Panc1 (cell line): ENCODE measurements at places on chromosomes 7 and 10. TPM values are rescaled to one million over a fixed set of nuclear protein-coding genes. Genes with fewer than 3 reads are reported as not detected.
A peak's percentile ranks its signal among the peaks of the same experiment; 100 is the strongest.

- 0 out of 2 replicates have a peak, but pooled peaks cover 9% of the 10 kb centered on the region for H3K4me1 ChIP-seq
- no peak for DNase-seq
- no peak overlapping the region for H3K4me3 ChIP-seq
- no peaks in the 10 kb centered on the region for H3K27me3 ChIP-seq
Measured at GRCh38 chr7:151551820-151552219, 32.1 kb upstream of the RHEB start.

DNA sequence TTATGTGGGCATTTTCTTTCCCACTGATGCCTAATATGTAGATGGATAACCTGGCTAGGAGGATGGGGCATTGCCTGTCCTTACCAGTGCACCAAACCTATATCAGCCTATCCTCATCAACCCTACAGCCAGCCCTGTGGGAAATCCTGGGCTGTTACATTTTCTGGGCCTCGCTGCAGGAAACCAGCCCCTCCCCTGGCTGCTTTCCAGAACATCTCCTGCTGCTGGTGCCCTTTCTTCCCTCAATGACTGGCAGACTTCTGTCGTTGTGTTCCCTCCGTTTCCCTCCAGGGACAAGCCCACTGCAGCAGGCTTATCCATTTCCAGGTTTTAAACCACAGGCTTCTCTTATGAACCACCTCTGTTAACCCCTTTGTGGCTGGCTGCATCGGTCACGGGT is 486.1 kb upstream of the COBL start:
- H3K36me3 ChIP-seq = no peaks in the 10 kb centered on the region
- no peaks in the 10 kb centered on the region for H3K4me1 ChIP-seq
- H3K27me3 ChIP-seq = no peaks in the 10 kb centered on the region
- DNase-seq = no peak
- no peak overlapping the region for H3K4me3 ChIP-seq
- H3K27ac ChIP-seq = no peak overlapping the region

The CADPS2 gene
- total RNA-seq = 1.6 TPM

DNA sequence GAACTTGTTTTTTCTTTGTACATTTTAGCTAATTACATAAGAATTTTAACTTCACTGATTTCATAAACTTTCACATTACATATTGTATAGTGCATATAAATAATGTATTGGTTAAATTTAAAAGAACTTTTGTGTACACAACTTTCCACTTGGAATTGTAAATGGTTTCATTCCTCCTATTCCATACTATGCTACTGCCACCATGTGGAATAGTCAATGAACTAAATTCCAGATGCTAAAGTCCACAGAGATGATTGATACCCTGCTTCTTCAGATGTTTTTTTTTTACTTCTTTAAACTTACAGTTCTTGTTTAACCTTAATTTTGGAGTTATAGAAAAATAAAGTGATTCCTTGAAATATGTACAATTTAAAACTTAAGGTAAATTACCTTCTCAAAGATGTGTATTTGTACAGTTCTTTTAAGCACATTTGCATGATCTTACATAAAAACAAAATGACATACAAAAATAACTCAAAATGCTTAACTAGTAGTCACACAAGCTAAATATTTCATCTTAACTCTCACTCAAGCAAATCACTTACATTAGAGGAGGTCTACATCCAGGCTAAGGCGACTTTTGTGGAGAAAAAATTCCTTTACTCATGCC is 247.6 kb upstream of the HGF start:
- H3K27me3 ChIP-seq = no peaks in the 10 kb centered on the region
- DNase-seq = peak; percentile 38
- H3K4me1 ChIP-seq = no peaks in the 10 kb centered on the region
- no peak overlapping the region for H3K4me3 ChIP-seq
- no peak overlapping the region for H3K27ac ChIP-seq

DNA sequence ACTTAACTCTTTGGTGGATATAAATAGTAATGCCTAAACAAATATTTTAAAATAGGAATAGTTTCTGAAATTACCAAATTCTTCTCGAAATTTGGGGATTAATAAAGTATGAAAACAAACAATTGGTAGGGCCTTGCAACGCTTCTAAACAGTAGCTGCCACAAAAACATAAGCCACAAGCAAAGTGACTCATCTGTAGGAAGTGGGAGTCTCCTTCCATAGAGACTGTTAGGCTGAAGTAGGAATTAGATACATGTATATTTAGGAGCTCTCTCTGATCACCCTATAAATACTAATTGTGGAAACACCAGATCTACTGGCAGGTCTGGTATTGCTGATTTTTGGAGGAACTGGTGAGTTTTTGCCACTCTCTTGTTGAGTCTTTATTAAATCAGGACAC is 5.7 kb upstream of the LMOD2 start:
- no peak overlapping the region for H3K4me3 ChIP-seq
- DNase-seq = no peak

GRCh38 chr10:71526653-71527052 is 129.9 kb downstream of the CDH23 start:
- H3K27me3 ChIP-seq = peaks cover 12% of the 10 kb centered on the region
- H3K27ac ChIP-seq = no peak overlapping the region
- no peak for DNase-seq
- no peaks in the 10 kb centered on the region for H3K4me1 ChIP-seq
- H3K36me3 ChIP-seq = no peaks in the 10 kb centered on the region

DNA sequence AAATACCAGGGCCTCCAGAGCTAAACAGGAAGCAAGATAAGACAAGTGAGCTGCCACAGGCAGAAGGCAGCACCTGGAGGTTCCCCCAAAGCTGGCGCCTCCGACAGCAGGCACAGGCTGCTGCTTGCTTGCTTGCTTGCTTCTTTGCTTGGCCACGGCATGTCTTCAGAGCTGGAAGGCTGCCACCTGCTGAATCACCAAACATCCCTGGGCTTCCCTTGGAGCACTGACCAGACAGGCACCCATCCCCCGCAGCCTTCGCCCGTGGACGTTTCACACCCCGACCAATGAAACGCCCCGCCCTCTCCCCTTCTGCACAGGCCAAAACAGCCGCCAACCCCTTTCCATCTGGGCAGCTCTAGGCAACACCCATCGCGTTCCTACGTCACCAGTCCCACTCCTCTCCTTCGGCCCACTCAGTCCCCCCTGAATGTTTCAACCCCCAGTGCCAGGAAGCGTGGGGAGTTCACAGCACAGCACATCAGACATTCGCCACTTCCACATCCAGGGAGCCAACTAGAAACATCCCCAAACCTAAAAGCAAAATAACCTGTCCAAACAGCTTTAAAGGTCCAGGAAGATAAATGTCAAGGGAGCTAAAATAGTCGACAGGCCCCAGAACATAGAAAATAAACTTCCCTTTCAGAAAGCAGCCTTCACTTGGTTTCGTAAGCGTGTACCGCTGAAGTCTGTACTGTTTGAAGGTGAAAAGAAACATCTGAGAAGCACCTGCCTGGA is 1.6 kb downstream of the SGMS1 start:
- peaks cover 28% of the 10 kb centered on the region for H3K4me1 ChIP-seq
- H3K27ac ChIP-seq = peak overlapping the region; percentile 74
- peak overlapping the region; percentile 93 for H3K4me3 ChIP-seq
- H3K36me3 ChIP-seq = no peaks in the 10 kb centered on the region; the same call in 1 of the 2 replicates
- H3K27me3 ChIP-seq = no peaks in the 10 kb centered on the region
- peak; percentile 72 for DNase-seq

DNA sequence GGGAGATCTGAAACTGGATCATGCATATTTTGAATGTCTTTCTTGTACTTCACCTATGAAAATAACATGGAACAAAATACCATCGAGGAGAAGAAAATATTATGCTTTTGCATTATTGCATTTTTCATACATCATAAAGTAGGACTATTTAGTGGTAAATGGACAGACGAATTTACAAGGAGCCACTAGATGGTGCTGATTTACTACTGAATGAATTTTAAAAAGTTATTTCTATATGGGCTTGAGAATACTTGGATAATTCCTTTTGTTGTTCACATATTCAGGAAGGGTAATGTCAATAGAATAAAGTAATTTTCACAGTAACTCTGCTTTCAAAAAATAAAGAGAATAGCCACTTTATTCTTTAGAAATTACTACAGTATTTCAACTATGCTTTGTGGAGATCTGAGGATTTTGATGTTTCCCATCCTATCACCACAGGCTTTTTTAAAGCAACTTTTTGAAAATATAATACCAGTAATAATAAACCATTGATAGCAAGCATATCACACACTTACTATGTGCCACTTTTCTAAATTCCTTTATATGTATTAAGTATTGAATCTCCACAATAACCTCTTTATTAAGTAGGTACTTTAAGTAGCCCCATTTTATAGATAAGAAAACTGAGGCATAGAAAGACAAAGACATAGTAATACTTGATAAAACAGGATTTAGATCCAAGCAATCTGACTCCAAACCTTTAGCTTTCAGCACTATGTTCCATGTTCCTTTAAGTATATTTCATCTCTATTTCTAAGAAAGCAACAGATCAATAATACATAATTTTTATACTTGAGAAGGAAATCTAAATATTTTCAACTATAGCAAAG is 38.6 kb downstream of the NEBL start:
- H3K27me3 ChIP-seq = no peaks in the 10 kb centered on the region
- H3K4me3 ChIP-seq = no peak overlapping the region
- H3K4me1 ChIP-seq = no peaks in the 10 kb centered on the region
- DNase-seq = peak; percentile 7
- no peak overlapping the region for H3K27ac ChIP-seq
- H3K36me3 ChIP-seq = no peaks in the 10 kb centered on the region

The ASB15 gene
- total RNA-seq = not detected

DNA sequence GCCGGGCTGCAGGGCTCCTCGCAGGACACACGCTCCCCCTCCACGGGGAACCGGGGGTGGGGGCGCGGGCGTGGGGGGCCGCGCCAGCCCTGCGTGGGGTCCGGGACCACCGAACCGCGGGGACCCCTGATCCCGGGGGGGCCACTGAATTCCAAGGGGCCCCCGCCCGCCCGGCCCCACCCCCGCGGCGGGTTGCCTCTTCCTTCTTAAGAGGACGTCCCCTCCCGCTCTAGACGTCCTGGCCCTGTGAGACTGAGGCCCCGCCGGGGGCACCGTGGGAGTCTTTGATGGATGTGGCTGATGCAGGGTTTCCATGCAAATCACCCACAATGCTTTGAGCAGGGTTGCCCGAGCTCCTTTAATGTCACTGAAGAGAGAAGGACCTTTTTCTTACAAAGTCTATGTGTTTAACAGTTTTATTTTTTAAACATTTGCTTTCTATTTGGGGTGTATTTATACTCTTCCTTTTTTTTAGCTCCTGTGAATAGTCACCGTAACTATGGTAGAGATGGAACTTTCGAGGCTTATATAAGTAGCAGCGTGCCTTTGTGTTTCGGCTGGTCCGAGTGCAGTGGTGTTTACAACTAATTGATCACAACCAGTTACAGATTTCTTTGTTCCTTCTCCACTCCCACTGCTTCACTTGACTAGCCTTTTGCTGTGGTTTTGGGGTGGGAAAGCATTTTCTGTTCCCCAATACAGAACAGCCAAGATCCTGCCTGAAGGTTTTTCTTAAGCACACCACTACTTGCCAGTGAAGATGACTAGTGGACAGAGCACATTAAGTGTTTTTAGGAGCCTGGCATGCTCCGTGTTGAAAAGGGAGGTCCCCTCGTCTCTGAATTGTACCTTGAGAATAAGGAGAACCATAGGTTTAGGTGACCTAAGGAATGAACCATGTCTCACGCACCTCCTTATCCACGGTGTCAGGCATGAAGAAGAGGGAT is 44.8 kb downstream of the PDIA4 start:
- H3K4me3 ChIP-seq = peak overlapping the region; percentile 65
- H3K27me3 ChIP-seq = no peaks in the 10 kb centered on the region
- peak; percentile 91 for DNase-seq
- H3K27ac ChIP-seq = peak overlapping the region; percentile 35; the same call in 1 of the 2 replicates
- H3K36me3 ChIP-seq = no peaks in the 10 kb centered on the region

DNA sequence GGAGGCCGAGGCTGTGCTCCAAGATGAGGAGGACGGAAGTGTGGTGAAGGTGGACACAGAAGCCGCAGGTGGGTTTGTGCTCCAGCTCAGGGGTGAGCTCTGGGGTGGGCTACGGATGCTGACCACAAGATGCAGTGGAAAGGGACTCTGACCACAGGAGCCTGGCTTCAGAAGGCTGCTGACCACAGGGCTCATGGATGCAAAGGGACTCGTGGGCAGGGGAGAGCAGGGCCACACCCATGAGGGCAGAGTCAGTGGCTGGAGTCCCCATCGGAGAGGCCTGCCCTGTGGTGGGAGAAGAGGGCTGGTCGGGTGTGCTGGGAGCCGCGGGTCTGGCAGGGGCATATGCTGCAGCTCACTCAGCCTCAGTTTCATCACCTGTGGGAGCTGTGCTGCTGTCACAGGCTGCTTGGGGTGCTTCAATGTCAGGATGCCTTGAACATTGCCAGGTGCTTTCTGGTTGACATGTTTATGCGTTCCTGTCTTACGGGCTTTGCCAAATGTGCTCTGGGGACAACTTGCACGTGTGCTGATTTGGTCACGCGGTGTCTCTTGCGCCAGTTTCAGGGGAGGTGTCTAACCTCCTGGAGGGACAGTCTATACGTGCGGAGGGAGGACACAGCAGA is 13.7 kb downstream of the SCART1 start:
- H3K27ac ChIP-seq = no peak overlapping the region
- peaks cover 8% of the 10 kb centered on the region for H3K27me3 ChIP-seq
- no peaks in the 10 kb centered on the region for H3K36me3 ChIP-seq
- no peak overlapping the region for H3K4me3 ChIP-seq
- no peaks in the 10 kb centered on the region for H3K4me1 ChIP-seq
- no peak for DNase-seq

The SLC13A1 gene
- total RNA-seq = not detected

- no peak for DNase-seq
- no peaks in the 10 kb centered on the region for H3K27me3 ChIP-seq
- H3K4me1 ChIP-seq = no peaks in the 10 kb centered on the region
- H3K36me3 ChIP-seq = no peaks in the 10 kb centered on the region
- H3K4me3 ChIP-seq = no peak overlapping the region
Measured at GRCh38 chr10:102546606-102547320, 43.0 kb downstream of the SUFU start.

The COL17A1 gene
- 0.26 TPM for total RNA-seq

- H3K4me3 ChIP-seq = no peak overlapping the region
- H3K36me3 ChIP-seq = no peaks in the 10 kb centered on the region
- H3K27me3 ChIP-seq = no peaks in the 10 kb centered on the region
Measured at GRCh38 chr7:130144312-130145171, 60.7 kb downstream of the TMEM209 start.

GRCh38 chr7:80467069-80467468 is 44.8 kb downstream of the GNAT3 start:
- H3K36me3 ChIP-seq = no peaks in the 10 kb centered on the region
- no peak overlapping the region for H3K4me3 ChIP-seq
- 0 out of 2 replicates have a peak overlapping the region, but pooled peaks have one; percentile 12 for H3K27ac ChIP-seq
- no peaks in the 10 kb centered on the region; the same call in 1 of the 2 replicates for H3K4me1 ChIP-seq

- H3K27me3 ChIP-seq = no peaks in the 10 kb centered on the region
- H3K36me3 ChIP-seq = peaks cover 14% of the 10 kb centered on the region; the same call in 1 of the 2 replicates
- H3K27ac ChIP-seq = peak within 1 kb of the TSS; percentile 84
- peak within 1 kb of the TSS; percentile 73 for H3K4me3 ChIP-seq
Measured at GRCh38 chr7:44200699-44201461, at the start of gene YKT6. Gene YKT6, plus strand, starts transcription at chr7:44200978. Its CDS starts 158 bp downstream, at chr7:44201136.
